Smooth muscle cell of the brain vasculature (primary cell): ENCODE measurements at places on chromosomes 3 and 15.

GRCh38 chr3:117719316-117719926 lies 1009.8 kb downstream of the TUSC7 start:
- no peak for DNase-seq

DNA sequence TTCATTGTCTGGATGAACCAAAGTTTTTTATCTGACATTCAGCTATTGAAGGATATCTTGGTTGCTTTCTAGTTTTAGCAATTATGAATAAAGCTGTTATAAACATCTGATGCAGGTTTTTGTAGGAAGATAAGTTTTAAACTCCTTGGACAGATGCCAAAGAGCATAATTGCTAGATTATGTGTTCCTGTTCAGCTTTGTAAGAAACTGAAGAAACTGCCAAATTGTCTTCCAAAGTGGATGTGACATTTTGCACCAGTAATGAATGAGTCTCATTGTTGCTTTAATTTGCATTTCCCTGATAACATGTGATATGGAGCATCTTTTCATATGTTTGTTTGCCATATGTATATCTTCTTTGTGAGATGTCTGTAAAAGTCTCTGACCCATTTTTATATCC lies 239.9 kb upstream of the TTC14 start:
- no peak for DNase-seq

- DNase-seq = no peak
Measured at GRCh38 chr3:188754267-188754666, 417.5 kb upstream of the TPRG1 start.

GRCh38 chr3:66722675-66723074 lies 221.9 kb upstream of the LRIG1 start:
- DNase-seq = peak; percentile 26

DNA sequence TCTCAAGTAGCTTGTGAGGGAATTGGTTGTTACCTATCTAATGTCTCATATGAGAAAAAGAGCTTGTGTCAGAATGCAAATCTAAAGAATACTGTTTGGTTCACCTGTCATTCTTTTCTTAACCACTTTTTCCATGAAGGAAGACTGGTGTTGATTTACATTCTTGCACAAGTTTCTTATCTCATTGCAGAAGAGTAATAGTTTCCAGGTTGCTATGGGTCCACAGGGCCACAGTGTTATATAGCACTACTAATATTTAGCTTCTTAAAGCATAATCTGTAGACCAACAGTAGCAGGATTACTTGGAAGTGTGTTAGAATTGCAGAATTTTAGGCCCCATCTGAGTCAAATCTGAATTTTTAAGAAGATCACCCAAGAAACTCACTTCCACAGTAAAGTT lies 697.5 kb downstream of the GBE1 start:
- DNase-seq = no peak

- no peak for DNase-seq
Measured at GRCh38 chr3:172654470-172654869, 56.4 kb downstream of the NCEH1 start.

DNA sequence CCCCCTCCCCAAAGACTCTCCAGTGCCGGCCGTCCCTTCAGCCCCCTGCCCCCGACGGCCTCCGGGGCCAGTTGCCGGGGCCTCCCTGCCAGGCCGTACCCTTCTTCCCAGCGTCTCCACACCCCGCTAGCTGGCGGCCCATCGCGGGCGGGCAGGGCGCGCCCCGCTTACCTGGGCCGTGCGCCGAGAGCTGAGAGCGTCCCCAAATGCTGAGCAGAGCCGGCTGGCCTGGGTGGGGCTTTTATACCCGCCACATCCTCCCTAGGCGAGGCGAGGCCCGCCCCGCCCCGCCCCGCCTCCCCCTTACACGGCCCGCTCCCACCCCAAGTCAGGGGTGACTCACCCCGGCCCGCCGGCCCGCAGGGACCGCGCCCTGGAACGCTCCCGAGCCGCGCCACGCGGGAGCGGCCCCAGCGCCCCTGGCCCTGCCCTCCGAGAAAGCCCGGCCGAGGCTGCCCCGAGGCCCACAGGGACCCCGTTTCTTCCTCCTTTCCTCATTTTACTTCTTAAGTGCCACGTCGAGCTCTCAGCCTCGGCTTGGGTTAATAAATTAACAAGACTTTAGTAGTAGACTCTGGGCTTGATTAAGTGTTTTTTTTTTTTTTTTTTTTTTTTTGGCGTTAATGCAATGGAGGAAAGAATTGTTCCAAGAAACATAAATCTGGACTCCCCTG lies at the start of gene ANXA2:
ANXA2 (minus strand) TSS at position 215 of the 674 bp plus-strand sequence. CDS start 11,911 bp downstream, outside the sequence.
- DNase-seq = peak; percentile 75

DNA sequence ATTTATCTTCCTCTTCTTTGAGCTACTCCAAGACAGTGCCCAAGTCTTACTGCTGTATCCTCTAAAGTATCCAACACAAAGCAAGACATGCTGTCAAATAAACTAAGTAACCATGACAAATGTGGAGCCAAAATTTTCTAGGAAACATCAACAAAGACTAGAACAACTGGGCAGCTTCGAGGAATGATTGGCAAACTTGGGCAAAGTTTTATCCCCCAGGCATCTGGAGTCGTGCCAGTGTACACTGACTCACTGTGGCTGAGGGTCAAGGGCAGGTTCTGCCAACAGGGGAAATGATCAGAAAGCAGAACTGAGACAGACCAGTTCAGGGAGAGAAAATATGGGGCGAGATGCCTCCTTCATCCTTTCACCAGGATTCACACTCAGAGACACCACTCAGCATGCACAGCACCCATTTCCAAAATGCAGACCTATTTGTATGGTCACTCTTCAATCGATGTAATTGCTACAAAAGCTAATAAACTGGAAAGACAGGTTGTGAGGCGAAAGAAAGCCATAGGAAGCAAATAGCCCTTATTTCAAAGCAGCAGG lies 65.8 kb downstream of the MB21D2 start:
- peak; percentile 31 for DNase-seq

DNA sequence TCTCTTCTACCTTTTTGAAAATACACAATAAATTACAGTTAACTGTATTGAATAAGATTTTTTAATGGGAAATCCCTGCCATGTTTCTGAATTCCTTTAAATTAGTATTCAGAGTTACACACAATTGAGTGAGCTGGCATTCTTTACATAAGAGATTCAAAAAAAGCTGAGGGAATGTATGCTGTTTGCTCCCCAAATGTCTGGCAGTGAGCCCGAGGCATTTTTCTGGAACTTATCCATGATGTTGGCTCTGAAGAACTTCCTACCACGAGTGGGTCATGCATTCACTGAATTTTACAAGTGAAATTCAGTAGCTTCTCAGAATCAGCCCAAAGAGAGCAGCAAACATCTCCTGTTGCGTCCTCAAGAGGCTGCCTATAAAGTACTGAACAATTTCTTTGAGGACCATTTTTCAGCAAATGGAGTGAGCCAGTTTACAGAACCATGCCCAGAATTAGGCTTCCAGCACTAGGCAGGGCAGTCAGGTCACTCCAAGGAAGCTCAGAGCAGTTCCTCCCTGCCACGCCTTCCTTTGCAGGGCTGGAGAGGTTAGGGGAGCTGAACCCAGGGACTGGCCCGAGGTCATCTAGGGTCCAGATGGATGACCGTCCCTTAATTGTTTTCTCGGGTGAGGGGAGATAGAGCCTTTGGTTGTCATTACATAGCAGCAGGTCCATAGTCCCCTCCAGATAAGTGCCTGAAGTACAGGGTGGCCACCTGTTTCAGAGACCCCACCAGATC lies 21.2 kb downstream of the GABRA5 start:
- no peak for DNase-seq

DNA sequence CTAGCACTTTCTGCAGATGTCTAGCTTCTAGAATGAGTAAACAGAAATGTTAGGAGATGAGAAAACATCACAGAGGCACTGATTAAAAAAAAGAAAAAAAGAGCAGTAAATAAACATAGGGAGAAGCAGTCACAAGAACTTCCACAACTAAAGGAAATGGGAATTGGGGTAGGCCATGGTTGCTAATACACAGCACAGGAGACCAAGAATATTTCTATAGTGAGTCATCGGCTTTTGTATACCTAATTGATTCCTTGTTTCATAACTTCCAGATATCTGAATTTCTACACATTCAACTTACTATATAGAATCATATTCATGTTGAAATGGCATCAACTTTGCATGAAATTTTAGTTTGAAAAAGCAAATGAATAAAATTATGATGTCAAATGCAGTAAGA lies 47.3 kb upstream of the TCF12 start:
- peak; percentile 20 for DNase-seq

DNA sequence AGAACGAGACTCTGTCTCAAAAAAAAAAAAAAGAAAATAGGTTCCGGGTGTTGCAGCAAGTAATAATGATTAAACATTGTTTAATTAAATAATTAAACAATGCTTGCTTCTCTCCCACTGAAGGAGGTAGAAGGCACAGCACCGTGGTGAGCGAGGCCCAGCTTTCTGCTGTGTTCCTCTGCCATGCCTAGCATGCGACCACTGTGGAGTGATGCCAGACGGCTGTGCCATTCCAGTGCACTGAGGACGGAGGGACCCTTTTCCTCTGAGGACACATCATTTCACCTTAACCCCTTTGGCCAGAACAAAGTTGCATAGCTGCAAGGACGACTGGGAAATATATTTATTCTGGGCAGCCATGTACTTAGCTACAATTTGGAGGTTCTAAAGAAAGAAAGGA lies 322.8 kb upstream of the TPRG1 start:
- no peak for DNase-seq
